ENCODE measurements at places on chromosomes 7 and 10.
A peak's percentile ranks its signal among the peaks of the same experiment; 100 is the strongest.

- no peak for DNase-seq
Measured at GRCh38 chr7:90605055-90605454, 8.9 kb downstream of the CDK14 start.

- DNase-seq, result no peak
Measured at GRCh38 chr7:39240864-39241263, 263.2 kb downstream of the POU6F2 start.

DNA sequence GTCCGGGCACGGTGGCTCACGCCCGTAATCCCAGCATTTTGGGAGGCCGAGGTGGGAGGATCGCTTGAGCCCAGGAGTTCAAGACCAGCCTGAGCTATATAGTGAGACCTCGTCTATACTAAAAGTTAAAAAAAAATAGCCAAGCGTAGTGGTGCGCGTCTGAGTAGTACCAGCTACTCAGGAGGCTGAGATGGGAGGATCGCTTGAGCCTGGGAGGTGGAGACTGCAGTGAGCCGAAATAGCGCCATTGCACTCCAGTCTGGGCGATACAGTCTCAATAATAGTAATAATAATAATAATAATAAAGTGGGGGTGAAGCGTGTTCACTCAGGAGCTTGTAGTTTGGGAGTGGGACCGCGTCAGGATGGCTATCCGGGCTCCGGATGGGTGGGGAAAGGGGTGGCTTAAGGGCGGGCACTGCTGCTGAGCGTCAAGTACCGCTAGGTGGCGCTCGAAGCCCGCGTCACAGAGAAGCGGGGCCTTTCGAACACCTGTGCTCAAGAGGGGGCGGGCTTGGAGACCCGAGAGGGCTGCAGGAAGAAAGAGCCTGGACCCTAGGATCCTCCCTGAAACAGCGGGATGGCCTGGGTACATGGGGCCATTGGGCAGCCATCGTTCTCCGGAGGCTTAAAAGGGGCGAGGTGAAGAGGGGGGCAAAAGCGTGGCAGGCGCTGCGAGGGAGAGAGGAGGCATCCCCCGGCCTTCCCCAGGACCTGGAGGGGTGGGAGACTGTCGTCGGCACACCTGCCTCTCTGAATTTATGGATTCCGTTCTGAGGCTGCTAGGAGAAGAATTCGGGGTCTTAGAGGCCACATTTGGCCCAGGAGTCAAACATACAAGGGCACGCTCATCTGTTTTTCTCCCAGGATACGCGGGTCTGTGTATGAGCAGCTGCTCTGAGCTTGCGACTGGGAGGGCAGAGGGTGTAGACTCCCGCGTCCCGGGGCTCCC lies 14.5 kb downstream of the LBX1 start:
- peak; percentile 83 for DNase-seq

DNA sequence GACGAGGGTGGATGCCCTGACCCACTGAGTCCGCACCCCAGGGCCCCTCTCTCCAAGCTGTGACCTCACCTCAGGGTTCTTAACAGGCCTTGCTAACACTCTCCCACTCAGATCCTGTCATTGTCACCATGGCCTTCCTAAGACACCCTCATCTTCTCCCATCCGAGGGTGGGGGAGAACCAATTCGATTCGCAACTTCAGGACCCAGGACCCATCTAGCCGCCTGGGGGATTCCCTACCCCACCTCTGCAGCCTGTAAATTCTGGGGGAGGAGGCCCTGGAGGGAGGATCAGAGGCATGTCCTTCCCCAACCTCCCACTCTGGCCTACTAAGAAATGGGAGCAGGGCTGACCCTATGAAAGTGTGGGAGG lies 17.4 kb downstream of the TRIM8 start:
- DNase-seq, result no peak

- DNase-seq, result peak; percentile 52
Measured at GRCh38 chr7:38448054-38448453, 174.6 kb upstream of the TARP start.
